Stimulated activated CD4-positive, alpha-beta T cell treated with anti-CD3 and anti-CD28 coated beads, TNF-alpha, amount 100 ng/mL, for 24 hours (primary cell): ENCODE measurements at places on chromosomes 2 and 18.

GRCh38 chr2:201185863-201186262 lies 2.9 kb downstream of the CASP10 start:
- no peak for DNase-seq

DNA sequence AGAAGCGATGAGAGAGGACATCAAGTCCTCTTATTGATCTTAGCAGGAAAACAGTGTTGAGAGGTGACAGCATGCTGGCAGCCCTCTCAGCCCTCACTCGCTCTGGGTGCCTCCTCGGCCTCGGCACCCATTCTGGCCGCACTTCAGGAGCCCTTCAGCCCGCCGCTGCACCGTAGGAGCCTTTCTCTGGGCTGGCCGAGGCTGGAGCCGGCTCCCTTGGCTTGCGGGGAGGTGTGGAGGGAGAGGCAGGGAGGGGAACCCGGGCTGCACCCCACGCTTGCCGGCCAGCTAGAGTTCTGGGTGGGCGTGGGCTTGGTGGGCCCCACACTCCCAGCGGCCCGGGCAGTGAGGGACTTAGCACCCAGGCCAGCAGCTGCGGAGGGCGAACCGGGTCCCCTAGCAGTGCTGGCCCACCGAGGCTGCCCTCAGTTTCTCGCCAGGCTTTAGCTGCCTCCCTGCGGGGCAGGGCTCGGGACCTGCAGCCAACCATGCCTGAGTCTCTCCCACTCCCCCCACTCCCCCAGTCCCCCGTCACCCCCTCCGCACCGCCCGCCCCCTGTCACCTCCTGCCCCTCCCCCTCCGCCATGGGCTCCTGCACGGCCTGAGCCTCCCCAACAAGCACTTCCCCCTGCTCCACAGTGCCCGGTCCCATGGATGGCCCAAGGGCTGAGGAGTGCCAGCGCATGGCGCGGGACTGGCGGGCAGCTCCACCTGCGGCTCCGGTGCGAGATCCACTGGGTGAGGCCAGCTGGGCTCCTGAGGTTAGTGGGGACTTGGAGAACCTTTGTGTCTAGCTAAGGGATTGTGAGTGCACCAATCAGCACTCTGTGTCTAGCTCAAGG lies 8.4 kb downstream of the FAP start:
- no peak for DNase-seq

DNA sequence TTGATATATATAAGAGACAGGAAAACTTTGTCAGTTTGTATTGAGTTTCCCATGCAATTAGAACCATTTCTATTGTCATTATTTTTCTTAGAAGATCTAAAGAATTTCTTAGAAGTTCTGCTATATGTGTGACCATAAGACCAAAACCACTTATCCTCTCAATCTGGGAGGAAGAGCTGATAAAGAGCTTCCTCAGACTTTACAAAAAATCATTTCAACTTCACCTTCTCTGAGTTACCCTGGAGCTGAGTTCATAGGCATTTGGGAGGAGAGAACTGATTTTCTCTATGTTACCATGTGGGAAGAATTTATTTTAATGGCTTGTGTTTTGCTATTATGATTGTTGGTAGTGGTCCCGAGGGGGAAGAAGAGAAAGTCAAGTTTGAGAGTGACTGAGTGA lies 329.3 kb downstream of the GPD2 start:
- no peak for DNase-seq

DNA sequence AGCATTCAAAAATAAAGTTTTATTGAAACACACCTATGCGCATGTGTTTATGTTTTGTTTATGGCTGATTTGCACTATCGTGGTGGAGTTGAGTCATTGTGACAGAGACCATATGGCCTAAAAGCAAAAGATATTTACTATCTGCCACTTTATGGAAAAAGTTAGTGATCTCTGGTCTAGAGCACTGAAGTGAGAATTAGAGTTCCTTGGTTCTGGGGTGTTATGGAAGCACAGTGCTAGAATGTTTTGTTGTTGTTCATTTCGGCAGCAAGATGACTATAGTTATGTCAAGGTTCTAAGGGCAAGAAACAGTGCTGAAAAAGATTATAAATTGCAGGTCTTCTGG lies 416.5 kb downstream of the SLC4A3 start:
- no peak for DNase-seq

- no peak for DNase-seq
Observed at GRCh38 chr18:24818441-24818840, 358.0 kb downstream of the HRH4 start.

- peak; percentile 74 for DNase-seq
Observed at GRCh38 chr2:134917888-134918525, 615 bp upstream of the CCNT2 start.

- DNase-seq = no peak
Observed at GRCh38 chr2:61898810-61899209, 6.7 kb upstream of the COMMD1 start.

- no peak for DNase-seq
Observed at GRCh38 chr2:71610671-71611070, 157.3 kb downstream of the DYSF start.

GRCh38 chr2:10174173-10174572 lies 51.6 kb downstream of the RRM2 start:
- DNase-seq = no peak

DNA sequence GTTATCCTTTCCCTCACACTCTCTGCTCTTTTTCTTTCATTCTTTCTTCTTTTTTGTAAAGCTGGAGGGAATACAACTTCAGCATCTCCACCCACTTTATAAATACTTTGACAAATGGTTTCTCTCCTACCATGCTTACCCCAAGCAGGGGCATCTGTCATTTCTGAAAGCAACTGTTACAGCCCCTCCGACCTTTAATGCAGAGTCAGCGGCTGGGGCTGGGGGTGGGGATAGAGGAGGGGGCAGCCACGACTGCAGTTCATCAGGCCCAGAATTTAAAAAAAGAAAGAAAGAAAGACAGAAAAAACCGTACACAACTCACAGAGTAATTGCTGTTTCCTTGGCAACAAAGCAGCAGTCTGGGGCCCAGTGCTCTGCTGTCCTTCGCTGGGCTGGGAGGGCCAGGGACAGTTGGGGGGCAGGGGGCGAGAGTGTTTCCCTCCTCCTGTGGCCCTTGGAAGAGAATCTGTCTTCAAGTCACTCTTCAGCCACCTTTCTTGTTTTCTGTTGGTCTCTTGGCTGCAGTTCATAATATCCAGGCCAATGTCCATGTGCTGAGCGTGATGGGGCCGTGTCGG lies 53.8 kb downstream of the CELF4 start:
- no peak for DNase-seq

DNA sequence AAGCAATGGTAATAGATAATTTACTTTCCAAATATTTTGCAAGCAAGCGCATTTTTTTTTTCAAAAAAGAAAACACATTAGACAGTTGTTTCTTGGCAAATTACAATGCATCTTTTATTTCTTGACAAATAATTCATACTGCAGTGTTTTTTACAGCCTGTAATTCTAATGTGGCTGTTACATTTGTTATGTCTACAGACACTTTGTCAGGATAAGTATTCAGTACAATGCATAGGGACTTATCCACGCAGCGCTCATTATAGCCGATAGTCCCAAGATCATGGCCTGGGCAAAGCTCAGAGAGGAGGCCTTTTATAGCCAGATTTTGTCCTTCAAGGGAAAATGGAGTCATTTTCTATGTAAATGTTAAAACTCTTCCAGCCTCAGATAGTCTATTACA lies 123.0 kb upstream of the FANCL start:
- no peak for DNase-seq

GRCh38 chr2:101125808-101126207 lies 25.4 kb downstream of the TBC1D8 start:
- DNase-seq = no peak

- no peak for DNase-seq
Observed at GRCh38 chr2:191394043-191394442, 148.8 kb downstream of the MYO1B start.

DNA sequence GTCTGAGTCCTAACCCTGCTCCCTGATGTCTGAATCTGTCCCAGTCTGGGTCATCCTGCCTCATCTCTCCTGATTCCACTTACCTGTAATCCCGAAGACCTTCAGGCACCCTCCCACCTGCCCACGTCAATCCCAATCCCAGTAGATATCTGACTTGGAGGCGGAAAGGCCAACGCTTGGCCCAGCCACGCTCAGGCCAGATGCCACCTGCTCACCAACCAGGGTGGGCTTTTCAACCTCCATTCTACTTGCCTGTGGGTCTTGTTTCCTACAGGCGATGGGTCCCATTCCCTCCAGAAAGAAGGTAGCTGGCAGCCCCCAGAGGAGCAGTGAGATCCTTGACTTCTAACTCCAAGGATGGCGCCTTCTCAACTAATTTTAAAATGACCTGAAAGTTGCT lies 59.7 kb downstream of the INPP5D start:
- no peak for DNase-seq

DNA sequence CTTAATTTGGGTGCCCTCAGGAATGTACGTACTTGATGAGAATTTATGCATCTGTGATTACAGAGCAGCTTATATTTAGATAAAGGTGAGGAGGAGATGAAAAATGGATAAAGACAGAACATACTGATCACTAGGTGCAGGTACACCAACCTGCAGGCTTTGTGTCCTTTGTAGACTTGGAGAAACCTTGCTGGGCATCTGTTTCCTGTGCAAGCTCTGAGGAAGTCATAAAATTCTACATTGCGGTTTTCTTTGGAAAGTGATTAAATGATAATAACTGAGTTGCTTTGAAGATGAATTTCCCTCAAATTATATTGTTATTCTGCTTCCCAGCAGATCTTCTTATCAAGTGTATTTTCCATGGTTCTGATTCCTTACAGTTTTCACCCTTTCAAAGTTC lies 7.7 kb downstream of the RAB27B start:
- DNase-seq = no peak

GRCh38 chr2:171807831-171808393 lies 86.1 kb downstream of the SLC25A12 start:
- no peak for DNase-seq

- no peak for DNase-seq
Observed at GRCh38 chr2:134193006-134193405, 60.9 kb upstream of the MGAT5 start.

- DNase-seq = no peak
Observed at GRCh38 chr2:196651387-196652094, 12.0 kb downstream of the CCDC150 start.

- no peak for DNase-seq
Observed at GRCh38 chr18:77092104-77093066, 40.2 kb downstream of the MBP start.

GRCh38 chr18:7070466-7070865 lies 47.1 kb downstream of the LAMA1 start:
- DNase-seq = no peak

GRCh38 chr18:497688-498087 lies 2.8 kb downstream of the COLEC12 start:
- no peak for DNase-seq

DNA sequence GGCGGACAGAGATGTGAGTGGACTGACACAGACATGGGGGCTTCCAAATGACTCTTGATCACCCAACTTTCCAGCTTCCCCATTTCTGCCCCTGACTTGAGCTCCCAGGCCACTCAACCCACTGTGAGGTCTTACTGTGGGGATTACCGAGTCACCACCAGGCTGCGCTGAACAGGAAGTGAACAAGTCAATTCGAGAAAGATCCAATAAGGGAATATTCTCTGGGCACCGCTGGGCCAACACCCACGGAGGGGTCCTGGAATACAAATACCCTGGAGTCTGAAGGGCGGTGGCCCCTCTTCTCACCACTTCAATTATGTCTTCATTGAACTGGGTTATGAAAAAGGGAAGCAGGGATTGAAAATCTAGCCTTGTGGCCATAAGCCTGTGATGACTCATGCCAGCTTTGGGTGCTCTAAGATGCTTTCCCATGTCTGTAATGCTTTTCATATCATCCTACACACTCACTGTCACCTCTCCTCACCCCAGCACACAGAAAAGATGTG lies 37.7 kb downstream of the BCL11A start:
- peak; percentile 11 for DNase-seq

DNA sequence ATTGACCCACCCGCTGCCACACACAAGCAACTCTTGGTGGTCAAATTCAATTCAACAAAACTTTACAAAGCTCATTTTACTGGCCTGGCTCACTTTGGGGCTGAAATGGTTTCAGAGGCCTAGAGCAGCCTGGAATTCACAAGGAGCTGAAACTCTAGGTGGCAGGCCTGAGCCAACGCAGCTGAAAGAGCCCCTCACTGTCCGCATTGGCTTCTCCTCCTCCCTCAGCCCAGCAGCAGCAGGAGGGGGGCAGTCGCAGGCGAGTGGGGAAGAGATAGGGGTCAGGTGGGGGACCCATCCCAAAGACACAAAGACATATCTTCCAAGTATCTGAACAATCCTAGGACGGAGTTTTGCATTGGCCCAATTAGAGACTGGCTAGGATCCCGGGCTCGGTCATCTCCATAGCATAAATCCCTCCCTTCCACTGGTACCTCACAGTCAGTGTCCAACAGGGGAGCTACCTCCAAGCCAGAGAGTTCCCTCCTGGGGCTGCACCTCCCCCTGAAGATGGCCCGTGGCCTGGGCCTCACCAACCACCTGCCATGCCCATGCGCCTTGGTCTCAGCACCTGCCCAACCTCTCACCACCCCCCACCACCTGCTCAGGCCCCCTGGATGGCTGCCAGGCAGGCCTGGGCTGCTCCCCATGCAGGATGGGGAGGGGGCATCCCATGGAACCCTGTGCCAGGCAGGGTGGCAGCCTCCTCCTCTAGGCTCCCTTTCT lies 113.4 kb downstream of the ZBTB7C start:
- no peak for DNase-seq
